NCI-H2081 treated with DMSO at 0.1 percent for 48 hours (cell line): ENCODE measurements at places on chromosomes 7 and 10.

DNA sequence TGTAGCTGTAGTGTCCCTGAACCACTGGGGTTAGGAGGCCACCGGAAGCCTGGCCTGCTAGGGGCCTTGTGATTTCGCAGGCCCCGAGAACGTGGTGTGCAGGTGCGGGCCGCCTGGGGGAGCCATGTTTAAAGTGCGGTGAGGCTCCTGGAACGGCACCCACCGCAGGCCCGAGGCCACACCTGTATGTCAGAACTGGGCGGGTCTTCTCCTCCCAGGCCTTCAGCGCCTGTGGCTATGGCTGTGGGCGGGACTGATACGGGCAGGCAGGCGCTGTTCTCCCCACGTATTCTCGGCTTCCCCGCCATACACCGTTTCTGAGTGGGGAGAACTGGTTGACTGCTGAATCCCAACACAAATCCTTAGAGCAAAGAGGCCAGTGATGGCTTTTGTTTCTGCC, 74.8 kb downstream of the DNAJB6 start:
- no peak for DNase-seq

- DNase-seq, result no peak
Measured at GRCh38 chr7:2530071-2530987, 10.8 kb downstream of the LFNG start.

DNA sequence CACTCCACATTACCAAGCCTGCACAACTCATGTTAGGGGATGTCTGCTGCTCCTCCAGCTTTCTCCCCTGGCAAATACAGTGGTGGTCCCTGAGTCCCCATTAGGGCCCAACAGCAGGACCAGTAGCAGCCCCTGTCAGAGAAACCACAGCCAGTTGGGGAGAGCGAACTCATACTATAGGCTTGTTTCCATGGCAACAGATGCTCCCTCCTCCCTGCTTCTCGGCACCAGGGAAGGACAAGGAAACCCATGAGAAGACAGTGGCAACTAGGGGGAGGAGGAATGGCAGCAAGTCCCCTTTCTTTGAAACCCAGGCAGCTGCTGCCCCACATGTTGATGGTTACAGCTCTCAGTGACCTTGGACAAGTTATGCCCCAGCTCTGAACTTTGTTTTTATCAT, 326.4 kb downstream of the KCNMA1 start:
- no peak for DNase-seq

- DNase-seq, result no peak
Measured at GRCh38 chr7:3087243-3087755, 43.6 kb upstream of the CARD11 start.

DNA sequence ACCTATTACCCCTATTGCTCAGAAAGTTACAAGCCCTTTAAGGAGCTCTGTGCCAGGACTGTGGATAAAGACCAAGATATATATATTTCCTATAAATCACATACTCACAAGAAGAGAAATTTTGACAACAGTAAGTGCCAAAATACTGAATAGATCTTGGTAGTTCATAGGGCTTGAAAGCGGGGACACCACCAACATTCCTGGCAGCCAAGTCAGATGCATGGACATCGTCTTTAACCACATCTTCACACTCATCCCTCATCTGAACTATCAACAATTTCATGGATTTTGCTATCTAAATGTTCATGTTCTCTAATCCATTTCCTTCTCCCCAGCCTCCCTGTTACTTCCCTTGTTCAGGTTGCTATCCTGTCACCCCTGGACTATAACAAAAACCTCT, 67.5 kb upstream of the LRRC17 start:
- no peak for DNase-seq

- DNase-seq, result no peak
Measured at GRCh38 chr7:69907720-69908119, 309.4 kb downstream of the AUTS2 start.

- peak; percentile 29 for DNase-seq
Measured at GRCh38 chr7:127844707-127845331, 186.4 kb downstream of the LRRC4 start.

GRCh38 chr10:22005763-22006162, 2.2 kb upstream of the DNAJC1 start:
- no peak for DNase-seq

DNA sequence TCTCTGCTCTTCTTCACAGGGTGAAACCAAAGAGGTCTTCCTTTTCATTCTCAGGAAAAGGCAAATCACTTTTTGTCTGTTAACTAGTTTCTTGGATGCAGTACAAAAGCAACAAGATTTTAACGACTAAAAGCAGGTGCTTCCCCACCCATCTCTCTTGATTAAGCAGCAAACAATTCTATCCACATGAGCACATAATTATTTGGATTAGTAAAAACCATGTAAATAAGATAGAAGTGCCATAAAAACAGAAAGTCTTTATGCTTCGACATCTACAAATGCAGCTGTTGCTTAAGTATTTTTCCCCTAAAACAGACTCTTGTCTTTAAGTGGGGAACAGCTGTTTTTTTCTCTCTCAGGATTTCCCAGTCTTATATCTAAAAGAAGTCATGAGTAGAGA, 37.4 kb downstream of the USP54 start:
- DNase-seq, result no peak

GRCh38 chr7:104758504-104758903, 255.5 kb upstream of the KMT2E start:
- no peak for DNase-seq

GRCh38 chr10:60731134-60731885, 47.0 kb upstream of the CDK1 start:
- DNase-seq, result no peak

GRCh38 chr10:93379731-93380575, 102.2 kb downstream of the MYOF start:
- no peak for DNase-seq

GRCh38 chr7:281637-282036, 8.3 kb upstream of the FOXL3 start:
- no peak for DNase-seq

GRCh38 chr10:33155720-33156638, 178.5 kb downstream of the NRP1 start:
- DNase-seq, result no peak

DNA sequence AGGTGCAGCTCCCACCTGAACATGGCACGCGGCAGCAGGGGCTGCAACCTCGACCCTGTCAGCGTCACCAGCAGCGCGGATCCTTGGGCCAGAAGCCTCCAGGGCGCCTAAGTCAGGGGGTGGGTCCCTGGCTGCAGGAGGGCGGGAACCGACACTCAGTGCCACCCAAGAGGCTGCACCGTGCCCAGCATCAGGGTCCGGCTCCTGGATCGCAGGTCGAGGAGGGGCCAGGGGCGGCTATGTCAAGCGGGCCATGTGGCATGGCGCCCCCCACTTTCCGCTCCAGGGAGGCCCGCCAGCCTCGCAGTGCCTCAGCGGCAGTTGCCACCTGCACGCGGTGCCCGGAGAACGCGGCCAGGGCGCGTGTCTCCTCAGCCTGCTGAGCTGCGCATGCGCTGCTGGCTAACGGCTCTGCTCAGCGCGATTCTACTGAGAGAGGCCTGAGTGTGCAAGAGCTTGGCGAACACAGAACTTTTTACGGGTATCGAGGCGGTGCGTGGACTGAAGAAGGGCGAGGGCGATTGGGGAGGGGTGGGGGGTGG, at the start of gene ANKRD30A:
Gene ANKRD30A, plus strand, starts transcription at position 408 of the 542 bp plus-strand sequence. CDS start 190 bp downstream, outside the sequence.
- DNase-seq, result no peak

DNA sequence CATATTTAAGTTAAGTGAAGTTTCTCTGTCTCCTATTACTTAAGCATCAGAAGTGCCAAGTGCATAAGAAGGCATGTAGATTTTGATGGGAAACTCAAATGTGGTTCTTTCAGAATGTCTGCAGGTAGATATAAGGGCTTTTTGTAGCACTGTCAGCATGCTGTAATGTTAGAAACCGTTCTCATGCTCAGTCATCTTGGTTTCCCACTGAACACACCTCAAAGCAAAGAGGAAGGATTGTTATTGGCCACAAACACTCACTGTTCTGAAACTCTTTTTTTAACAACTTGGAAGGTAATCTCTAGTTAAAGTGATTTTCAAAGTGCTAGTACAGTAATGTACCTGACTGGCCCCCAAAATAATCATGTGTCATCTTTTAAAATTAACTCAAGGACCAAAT, 126.0 kb downstream of the AASS start:
- no peak for DNase-seq

DNA sequence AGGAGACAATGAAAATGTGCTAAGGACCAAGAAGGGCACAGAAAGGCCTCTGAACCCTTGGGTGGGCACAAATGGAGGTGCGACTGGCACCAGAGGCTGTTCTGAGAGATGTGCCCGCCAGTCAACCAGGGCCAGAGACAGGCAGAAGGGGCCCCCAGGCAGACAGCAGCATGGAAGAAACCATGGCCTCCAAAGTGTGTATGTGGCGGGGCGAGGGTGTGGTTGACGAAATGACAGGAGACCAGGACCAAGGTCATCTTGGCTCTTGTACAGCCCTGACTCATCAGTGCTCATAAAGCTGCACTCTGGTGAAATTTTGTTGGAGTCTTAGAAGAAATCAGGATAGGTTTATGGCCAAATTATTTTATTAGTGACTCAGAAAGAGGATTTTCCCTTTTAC, 4.0 kb upstream of the MRPS24 start:
- no peak for DNase-seq

GRCh38 chr7:251446-252175, 38.4 kb upstream of the FOXL3 start:
- no peak for DNase-seq

- DNase-seq, result no peak
Measured at GRCh38 chr10:33352615-33353014, 18.1 kb upstream of the NRP1 start.

GRCh38 chr10:124904796-124905195, 37.1 kb upstream of the ZRANB1 start:
- no peak for DNase-seq

- no peak for DNase-seq
Measured at GRCh38 chr7:142827951-142828500, 26.9 kb upstream of the EPHB6 start.

DNA sequence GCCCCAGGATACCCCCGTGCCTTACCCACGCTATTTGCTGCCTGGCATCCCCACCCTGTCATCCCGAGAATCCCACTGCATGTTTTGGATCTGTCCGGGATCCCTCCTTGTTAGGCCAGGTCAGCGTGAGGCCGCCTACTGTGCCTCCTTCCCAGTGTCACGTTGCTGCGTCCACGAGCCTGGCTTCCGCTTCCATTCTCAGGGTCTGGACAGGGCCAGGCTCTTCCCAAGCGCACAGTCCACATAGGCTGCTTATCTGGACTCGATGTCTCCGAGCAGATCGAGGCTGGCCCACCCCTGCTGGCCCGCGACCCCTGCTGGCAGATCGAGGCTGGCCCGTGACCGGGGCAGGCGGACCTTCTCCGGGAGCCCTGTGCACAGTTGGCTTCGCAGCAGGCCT, 27.1 kb downstream of the FOXK1 start:
- DNase-seq, result no peak

- no peak for DNase-seq
Measured at GRCh38 chr10:3772361-3773171, 12.4 kb downstream of the KLF6 start.

DNA sequence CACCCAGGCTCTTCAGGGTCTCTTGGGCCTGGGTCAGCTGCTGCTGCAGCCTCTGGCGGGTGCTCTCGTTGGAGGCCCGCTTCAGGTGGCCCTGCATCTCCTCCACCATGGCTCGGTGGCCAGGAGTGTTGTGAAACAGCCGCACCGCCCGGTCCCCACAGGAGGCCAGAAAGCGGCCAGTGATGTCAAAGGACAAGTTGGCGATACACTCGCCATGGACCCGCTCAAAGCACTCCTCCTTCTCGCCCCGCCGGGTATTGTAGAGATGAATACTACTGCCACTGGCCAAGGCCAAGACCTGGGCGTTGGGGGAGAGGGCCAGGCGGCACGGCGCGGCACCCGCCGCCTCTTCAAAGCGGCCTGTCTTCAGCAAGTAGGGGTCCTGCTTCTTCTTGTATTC, 7.9 kb downstream of the TBL2 start:
- DNase-seq, result no peak

- DNase-seq, result no peak
Measured at GRCh38 chr7:114102131-114102530, 183.3 kb upstream of the PPP1R3A start.

DNA sequence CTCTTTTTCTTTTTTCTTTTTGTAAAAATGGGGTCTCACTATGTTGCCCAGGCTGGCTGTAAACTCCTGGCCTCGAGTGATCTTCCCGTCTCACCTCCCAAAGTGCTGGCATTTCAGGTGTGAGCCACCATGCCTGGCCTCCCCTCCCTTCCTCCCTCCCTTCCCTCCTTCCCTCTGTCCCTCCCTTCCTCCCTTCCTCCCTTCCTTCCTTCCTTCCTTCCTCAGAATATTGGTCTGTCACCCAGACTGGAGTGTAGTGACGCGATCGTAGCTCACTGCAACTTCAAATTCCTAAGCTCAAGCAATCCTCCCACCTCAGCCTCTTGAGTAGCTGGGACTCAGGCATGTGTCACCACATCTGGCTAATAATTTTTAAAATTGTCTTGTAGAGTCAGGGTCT, 8.4 kb downstream of the AGAP3 start:
- DNase-seq, result no peak

- no peak for DNase-seq
Measured at GRCh38 chr10:99920901-99921300, 88.8 kb downstream of the DNMBP start.

- no peak for DNase-seq
Measured at GRCh38 chr7:89681448-89681847, 472.8 kb upstream of the STEAP1 start.

GRCh38 chr10:108612485-108612884, 1310.8 kb downstream of the XPNPEP1 start:
- DNase-seq, result no peak
